ENCODE measurements at places on chromosomes 2 and 18.
A peak's percentile ranks its signal among the peaks of the same experiment; 100 is the strongest.

GRCh38 chr2:96868555-96869280, 1.2 kb downstream of the SEMA4C start:
- peak overlapping the region; percentile 87 for H3K4me3 ChIP-seq
- H3K4me1 ChIP-seq, result peaks cover 7% of the 10 kb centered on the region
- peaks cover 35% of the 10 kb centered on the region for H3K36me3 ChIP-seq
- peak; percentile 91 for DNase-seq

- H3K27me3 ChIP-seq, result no peaks in the 10 kb centered on the region
- peak; percentile 79 for DNase-seq
- H3K27ac ChIP-seq, result peak overlapping the region; percentile 9
- no peaks in the 10 kb centered on the region for H3K36me3 ChIP-seq
- no peak overlapping the region for H3K4me3 ChIP-seq
Measured at GRCh38 chr2:88658326-88658725, 31.1 kb upstream of the EIF2AK3 start.

- no peaks in the 10 kb centered on the region for H3K27me3 ChIP-seq
- no peaks in the 10 kb centered on the region for H3K36me3 ChIP-seq
- H3K27ac ChIP-seq, result no peak overlapping the region
- no peak for DNase-seq
Measured at GRCh38 chr2:112829961-112830681, 6.5 kb downstream of the IL1B start.

DNA sequence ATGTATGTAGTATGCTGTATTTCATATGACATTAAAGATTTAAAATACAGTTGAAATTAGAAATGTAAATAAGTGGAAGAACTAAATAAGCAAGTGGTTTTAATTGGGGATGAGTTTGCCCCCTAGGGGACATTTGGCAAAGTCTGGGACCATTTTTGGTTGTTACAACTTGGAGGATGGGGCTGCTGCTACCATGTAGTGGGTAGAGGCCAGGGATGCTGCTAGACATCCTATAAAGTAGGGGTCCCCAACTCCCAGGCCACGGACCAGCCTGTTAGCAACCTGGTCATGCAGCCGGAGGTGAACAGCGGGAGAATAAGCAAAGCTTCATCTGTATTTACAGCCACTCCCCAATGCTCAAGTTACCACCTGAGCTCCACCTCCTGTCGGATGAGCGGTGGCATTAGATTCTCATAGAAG, 27.9 kb upstream of the ASNSD1 start:
- DNase-seq, result no peak
- H3K4me3 ChIP-seq, result no peak overlapping the region
- H3K27ac ChIP-seq, result no peak overlapping the region

GRCh38 chr2:86249176-86249575, 49.9 kb downstream of the MRPL35 start:
- H3K27ac ChIP-seq, result no peak overlapping the region
- no peaks in the 10 kb centered on the region for H3K4me1 ChIP-seq
- H3K27me3 ChIP-seq, result peaks cover 28% of the 10 kb centered on the region
- no peak for DNase-seq
- H3K4me3 ChIP-seq, result no peak overlapping the region

DNA sequence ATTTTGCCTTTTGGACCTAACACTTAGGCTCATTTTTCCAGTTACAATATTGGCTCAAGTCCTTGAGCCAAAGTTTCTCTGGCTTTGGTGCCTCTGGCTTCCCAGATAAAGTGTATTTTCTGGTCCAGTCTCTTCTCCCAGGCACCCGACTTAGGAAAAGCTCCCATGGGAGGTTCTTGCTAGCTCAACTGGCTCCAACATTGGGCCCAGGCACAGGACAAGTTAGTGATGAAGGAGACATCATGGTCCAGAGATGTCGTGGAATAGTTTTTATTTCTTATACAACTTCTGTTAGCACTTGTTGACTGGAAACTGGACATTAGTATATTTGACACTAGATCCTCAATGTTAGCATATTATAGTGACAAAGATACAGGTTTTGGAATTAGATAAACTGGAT, 8.2 kb upstream of the ZEB2 start:
- no peak overlapping the region for H3K27ac ChIP-seq
- H3K27me3 ChIP-seq, result no peaks in the 10 kb centered on the region
- peaks cover 1% of the 10 kb centered on the region for H3K4me1 ChIP-seq
